ENCODE measurements at places on chromosomes 12 and 14.

- no peak for DNase-seq
Measured at GRCh38 chr14:47346849-47347248, 328.6 kb downstream of the MDGA2 start.

DNA sequence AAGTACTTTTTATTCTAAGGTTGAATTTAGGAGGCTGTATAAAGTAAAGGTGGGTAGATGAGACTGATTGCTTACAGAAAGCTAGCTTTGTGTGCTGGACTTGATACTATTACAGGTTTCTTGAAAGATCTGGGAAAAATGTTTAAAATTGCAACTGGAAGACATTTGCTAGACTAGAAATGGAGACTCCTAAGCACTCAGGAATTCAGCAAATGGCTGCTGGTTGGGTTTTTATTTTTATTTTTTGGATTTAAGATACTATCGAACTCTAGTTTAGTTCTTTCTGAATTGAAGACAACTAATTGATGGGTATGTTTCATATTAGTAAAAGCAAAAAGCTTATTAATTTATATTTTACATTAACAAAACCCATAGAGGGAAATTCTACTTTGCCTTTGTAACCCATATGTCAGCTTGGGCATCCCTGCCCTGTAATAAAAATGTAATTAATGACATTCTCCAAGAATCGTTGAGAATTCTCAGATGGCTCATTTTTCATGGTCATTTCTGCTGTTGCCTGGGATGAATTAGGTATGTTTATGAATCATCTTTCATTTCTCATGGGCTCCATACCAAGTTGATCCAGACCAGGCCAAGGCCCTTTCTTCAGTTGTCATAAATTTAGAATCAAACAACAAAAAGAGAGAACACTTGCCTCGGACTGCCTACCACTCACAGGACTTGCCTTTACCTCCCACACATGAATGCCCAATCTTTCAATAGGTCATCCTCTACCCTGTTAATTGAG is 102.1 kb downstream of the ERGIC2 start:
- DNase-seq, result no peak

DNA sequence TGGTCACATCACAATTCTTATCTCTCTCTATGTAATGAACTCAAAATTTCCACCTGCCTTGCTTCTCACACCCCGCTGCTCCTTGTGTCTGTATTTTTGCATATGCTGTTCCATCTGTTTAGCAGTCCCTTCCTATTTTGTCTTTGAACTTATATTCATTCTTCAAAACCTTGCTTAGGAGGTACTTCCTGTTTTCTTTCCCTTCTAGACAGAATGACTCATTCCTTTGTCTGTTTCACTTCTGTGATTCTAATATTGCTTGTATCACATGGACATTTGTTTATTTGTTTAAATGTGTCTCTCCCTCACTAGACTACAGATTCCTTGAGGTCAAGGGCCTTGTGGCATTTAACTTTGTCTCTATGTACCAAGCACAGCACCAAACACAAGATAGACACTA is 424.2 kb downstream of the ETNK1 start:
- DNase-seq, result no peak

DNA sequence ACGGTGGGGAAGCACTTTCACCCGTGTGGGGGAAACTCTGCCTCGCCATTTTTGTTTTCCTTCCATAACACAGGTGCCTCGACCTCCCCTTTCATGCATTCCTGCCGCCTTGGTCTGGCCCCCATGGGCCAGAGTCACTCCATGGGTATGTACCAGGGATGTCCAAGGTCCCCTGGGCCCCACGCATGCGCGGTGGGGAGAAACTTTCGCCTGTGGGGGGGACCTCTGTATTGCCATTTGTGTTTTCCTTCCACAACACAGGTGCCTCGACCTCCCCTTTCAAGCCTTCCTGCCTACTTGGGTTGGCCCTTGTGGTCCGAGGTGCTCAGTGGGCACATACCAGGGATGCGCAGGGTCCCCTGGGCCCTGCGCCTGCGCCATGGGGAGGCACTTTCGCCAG is 345.8 kb downstream of the ALG10 start:
- DNase-seq, result no peak

DNA sequence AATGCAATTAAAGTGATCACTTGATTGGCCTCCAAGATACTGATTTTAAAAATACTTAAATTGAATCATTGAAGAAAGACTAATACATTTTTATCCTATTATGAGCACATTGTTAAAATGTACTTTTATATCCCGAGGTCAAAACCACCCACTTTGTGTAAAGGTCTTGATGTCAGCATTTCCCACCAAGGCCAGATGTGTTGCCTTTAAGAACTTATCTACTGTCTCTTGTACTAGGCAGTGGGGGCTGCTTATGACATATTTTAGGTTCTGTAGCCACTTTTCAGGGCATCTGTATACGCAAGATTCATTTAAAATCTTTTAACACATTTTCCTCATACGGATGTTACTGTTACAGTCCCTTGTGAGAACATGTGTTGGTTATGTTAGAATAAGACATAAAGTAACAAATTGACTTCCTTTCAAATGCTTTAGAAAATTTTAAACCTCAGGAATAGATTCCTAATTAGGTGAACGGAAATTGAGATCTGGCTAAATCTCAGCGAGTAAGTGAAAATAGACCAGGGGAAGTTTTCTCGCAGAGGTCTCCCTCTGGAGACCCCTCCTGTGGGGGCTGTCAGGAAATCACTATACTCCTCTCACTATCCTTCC is 456.2 kb downstream of the ADAMTS20 start:
- no peak for DNase-seq

GRCh38 chr12:113072136-113072535 is 15.6 kb downstream of the DTX1 start:
- no peak for DNase-seq

DNA sequence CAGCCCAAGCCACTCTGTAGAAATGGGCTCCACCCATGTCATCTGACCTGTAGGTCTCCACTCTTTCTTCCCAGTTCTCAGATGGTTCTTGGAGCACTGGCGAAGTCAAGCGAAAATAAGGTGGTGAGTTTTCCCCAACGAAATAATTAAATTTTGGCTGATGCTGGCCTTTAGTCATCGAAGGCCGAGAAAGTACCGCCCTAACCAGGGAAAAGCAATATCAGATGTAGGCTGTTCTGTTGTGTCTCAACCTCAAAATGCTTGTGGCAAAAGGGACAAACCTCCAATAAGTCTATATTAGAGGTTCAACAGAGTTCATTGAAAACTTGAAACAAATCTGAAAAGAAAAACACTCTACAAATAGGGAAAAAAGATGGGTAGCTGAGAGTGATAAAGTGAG is 48.6 kb upstream of the BCAT1 start:
- DNase-seq, result no peak

DNA sequence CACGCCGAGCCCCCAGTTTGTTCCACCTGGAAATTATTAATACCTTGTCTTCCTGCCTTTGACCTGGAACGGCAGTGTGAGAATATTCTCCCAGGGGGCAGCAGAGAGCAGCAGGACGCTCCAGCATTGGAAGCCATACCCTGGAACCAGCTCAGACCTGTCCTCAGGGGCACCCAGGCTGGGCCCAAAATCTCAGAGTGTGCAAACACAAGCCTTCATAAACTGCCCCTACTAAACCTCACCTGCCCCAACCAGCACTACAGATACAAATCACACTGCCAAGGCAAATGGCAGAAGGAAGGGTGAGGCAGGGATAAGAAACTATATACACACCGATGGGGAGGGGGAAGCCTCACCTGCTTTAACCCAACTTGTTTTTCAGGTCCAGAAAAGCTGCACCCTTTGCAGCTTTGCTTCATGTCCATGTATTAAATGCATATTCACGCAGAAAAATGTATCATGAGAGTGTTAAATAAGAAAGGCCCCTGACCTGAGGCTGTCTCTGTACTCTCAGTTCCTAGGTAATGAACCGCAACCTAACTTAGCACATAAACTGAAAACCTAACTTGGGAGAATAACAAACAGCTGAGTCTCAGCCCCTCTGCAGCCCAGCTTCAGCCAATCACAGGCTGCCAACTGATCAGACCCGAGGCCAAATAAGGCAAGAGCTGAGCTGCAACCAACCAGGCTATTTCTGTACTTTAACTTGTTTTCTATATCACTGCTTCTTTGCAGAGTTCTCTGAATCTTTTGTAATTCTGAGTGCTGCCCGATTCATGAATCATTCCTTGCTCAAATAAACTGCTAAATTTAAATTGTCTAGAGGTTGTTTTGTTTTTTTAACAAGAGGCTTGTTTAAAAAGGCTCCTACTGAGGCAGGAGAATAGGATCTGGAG is 130.1 kb downstream of the SPTSSA start:
- DNase-seq, result peak; percentile 30

GRCh38 chr14:59187118-59187517 is 1.3 kb upstream of the DAAM1 start:
- no peak for DNase-seq

DNA sequence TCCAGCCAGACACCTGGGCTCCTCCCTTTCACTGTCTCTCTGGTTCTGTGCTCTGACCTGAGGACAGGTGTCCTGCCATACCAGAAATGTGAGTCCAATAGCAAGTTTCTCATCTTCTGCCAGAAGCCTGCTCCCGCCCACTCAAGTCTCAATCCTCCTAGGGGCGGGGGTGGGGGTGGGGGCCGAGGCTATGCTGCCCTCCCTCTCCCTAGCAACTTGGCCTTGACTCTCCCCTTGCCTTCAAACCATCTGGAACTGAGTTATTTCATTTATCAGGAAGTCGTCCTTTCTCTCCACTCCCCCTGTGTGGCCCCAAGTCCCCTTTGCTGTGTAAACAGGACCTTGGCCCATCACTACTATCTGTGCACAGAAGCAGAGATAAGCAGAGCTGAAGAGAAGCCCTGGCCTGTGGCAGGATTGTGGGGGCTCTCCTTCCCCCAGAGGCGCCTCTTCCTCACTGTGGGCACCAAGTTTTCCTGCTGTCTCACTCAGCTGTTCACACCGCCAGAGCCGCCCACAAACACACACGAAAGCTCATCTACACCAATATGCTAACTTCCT is 117.1 kb downstream of the DPF3 start:
- DNase-seq, result no peak
